ENCODE measurements at places on chromosomes 1 and 21.
A peak's percentile ranks its signal among the peaks of the same experiment; 100 is the strongest.

GRCh38 chr21:38861056-38861455 is 55.3 kb downstream of the ETS2 start:
- DNase-seq: no peak

DNA sequence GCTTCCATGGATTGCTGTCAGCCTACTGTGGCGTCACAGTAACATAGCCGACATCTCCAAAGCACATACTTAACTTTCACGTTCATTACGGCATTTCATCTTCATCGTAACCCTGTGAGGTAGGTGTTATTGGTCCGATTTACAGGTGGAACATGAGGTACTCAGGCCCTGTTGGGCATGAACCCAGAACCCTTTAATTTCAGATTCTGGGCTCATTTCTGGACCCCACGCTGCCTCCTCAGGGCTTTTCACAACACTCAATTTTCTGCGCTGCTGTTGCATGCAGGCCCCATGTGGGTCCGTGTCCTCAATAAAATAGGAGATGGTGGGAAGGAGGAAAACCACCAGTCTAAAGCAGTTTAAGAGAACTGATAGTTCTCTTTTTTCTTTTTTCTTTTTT is 39.6 kb downstream of the UBE2T start:
- no peak for DNase-seq

DNA sequence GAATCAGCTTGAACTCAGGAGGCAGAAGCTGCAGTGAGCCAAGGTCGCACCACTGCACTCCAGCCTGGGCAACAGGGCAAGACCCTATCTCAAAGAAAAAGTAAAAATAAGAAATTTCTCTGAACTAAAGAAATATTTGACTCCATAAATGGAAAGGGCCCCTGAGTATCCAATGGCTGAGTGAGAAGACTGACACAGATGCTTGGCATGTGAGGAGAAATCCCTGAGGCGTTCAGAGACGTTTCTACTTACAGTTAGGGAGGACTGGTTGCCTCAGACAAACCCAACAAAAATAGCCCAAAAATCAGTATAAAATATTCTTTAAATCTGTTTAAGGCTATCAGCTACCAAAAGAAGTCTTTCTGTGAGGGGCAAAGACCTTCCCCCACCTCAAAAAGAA is 3.0 kb upstream of the SUMO3 start:
- DNase-seq: peak; percentile 38

DNA sequence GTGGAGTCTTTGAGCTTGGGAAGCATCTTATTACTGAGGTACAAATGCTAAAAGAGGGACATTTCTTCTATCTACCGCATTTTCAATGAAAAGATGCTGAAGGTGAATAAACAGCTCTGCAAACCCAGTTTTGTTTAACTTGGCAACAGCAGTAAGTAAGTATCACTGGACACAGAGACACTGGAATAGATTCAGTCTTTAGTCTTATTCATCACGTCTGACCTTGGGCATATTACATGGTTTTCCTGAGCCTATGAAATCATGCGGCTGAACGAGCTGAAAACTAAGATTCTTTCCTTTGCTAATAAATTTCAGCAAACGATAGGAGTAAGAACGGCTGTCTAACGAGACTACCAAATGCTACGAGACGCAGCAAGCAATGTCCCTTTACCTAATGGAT is 207.4 kb downstream of the GABPA start:
- DNase-seq: no peak
